ENCODE measurements at places on chromosomes 7 and 10.

GRCh38 chr7:18393465-18394118 is 102.0 kb upstream of the HDAC9 start:
- DNase-seq = no peak

- no peak for DNase-seq
Observed at GRCh38 chr7:99001482-99002147, 123.3 kb downstream of the TRRAP start.

DNA sequence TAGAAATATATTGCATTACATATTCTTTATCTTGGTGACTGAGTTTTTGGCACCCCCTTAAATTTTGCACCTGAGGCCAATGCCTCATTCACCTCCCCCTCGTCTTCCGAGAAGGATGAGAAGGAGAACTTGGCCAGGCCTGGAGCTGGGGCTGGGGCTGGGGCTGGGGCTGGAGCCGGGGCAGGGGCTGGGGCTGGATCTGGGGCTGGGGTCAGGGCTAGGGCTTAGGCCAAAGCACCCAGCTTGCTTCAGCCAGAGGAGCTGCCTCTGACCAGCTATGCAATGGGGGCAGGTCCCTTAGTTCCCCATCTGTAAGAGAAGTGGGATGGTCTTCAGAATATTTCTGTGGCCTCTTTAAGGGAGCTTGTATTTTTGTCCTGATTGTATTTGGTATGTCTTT is 3.8 kb upstream of the PRKAG2 start:
- DNase-seq = no peak

GRCh38 chr10:44725404-44725803 is 185.7 kb upstream of the TMEM72 start:
- DNase-seq = no peak

DNA sequence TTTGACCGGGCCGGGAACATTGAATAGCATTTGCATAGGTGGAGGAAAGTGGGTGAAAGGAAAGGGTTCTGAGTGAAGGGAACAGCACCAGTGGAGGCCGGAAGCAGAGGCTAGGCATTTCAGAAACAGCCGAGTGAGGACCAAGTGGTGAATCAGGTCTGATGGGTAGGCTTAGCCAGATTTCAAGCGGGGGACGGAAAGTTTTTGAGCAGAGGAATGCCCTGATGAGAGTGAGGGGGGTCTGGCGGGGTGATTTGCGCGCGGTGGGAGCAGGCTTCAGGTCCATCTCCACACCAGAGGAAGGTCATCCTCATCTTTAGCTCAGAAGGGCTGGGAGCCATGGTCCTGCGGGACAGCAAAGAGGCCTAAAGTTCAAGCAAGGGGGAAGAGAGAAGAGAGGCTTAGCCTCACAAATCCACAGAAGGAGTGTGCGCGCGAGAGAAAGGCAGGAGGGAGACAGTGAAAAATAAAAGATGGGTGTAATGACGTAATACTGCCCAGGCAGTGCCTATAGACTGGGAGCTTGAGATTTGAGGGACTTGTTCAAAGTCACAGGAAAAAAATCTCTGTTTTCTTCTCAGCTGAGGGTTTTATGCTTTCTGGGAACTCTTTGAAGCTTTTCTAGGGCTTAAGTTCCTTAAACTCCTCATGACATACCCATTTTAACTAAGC is 1.0 kb upstream of the DENND2A start:
- DNase-seq = peak; percentile 34

- no peak for DNase-seq
Observed at GRCh38 chr7:15620491-15621185, 58.8 kb upstream of the AGMO start.

- DNase-seq = no peak
Observed at GRCh38 chr7:150975536-150976319, 2.4 kb downstream of the KCNH2 start.

DNA sequence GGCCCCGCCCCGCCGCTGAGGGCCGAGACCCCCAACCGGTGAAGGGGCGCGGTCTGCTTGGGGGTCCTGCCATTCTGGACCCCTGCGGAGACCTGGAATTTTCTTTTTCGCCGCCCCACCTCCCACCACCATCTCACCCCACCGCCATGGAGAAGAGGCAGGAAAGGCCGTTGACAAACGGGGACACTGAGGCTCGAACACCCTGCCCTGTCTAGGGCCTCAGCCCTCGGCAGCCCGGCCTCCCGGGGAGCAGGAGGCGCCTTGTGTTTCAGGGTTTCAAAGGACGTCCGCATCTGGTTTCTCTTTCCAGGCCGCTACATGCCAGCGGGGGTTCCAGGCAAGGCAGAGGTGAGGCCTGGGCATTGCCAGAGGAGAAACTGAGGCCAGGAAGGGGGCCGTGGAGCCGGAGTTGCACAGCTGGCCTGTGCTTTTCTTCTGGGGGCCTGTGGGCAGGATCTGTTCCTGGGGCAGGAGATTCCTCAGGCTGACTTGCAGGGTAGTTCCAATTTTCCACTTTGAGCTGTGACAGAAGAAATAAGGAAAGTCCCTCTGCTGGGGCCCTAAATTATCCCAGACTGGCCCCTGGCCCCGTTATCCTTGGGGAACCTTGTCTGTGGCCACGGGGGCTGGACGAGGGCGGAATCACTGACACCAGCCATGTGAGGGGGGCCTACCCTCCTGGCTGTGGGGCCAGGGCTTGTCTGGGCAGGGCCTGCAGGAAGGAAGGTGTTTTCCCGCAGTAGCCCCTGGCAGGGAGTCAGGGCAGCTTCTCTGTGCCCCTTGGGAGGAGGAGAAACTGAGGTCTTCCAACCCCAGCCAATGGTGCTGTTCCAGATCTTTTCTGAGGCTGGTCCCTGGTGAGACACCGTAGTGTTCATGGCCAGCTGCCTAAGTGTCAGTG is 900 bp upstream of the MICALL2 start:
- DNase-seq = no peak

DNA sequence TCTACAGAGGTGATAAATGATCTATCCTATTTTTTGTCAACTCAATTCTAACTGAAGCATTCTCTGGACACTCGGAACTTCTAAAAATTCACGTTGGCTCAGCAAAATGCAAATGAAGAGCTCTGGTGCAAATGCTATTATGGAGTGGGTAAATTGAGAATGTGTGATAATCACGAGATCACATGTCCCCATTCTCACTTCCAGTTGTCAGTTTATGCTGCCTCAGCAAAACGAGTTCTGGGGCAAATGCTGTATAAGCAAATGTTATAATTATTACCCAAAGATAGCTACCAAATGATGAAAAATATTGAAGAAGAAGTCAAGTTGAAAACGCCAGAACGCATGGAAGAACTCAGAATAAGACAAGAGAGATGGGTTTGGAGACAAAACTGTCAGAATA is 29.4 kb downstream of the AKR1B1 start:
- no peak for DNase-seq

DNA sequence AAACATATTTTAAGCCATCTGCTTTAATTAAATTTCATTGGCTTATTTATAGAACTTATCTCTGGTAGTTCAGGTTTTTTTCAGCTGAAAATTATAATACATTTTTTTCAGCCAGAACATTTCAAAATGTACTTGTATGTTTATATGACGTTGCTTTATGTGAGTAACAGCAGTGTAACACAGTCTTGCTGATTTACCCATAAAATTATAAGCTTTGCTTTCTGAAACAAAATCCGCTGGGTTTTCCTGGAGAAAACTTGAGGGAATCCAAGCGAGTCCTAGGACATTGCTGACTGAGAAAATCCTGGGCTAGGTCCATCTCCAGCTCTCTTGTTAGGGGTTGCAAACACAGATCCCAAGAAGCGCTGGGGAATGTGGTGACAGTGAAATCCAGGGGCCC is 112.2 kb upstream of the GATA3 start:
- DNase-seq = no peak

- DNase-seq = no peak
Observed at GRCh38 chr7:20226860-20227259, 9.7 kb upstream of the MACC1 start.

All from SK-N-DZ (cell line).